ENCODE measurements at places on chromosomes 5 and 9.

DNA sequence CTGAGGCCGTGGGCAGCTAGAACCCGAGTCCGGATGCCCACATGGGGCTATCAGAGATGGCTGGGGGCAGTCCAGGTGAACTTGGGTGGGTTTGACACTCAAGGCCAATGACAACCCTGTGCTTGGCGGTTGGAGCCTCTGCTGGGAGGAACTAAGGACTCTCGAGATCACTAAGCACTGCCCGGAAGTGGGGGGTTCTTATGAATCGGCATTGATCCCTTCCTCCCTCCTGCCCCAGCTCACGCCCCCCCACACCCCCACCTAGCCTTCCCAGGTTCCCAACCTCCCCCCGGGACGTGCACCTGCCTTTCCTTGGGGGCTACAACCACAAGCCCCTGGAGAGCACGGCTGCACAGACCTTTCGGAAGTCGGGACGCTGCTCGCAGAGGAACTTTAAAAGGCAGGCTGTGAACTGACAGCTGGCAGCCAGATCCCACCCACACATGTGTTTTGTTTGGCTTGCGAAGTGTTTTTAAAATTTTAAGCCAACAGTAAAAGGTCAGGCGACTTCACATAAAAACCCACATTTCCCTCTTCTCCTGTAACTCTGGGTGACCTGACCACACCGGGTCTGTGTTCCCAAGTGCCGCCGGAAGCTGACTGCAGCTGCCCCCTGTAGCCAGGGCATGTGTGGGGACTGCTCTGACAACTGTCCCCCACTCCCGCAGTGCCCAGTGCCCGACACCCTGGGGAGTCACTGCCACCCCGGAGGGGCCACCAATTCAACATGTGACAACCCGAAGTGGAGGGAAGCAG, 5.1 kb upstream of the RALGDS start:
- no peak for DNase-seq

DNA sequence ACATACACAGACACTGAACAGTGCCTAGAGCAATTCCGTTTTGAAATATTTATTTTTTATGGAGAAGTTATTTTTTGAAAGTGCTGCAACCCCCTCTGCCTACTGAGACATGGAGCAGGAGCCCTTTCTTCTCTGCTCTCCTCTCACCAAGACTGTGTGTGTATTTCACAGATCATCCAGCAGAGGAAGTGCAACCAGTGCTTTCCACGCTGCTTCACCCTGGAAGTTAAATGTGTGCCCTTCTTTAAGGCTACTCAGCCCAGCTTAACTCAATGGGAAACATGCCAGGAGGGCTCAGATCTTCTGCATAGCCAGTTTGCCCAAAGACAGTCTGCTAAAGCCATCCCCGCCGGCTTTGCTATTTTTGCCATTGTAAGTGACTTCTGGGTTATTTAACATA, 606.3 kb downstream of the TLE1 start:
- no peak for DNase-seq

DNA sequence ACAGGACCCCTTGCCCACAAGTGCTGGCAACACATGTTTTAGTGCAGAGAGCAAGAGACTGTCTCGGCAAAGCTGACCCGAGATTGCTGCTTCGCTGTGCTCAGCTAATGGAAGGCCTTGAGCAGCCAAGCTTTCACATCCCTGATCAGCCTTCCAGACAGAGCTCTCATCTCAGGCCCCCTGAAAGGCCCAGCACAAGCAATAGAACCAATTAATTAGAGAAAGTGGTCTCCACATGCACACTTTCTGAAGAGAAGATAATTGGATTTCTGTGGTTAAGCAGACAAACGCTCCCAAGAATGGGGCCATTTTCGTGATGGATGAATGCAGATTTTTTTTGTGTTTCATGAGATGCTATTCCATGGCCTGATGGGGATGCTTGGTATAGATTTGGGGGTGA, 174.9 kb downstream of the NSG2 start:
- no peak for DNase-seq

- no peak for DNase-seq
Measured at GRCh38 chr5:122137702-122138101, 8.4 kb downstream of the ZNF474 start.

- no peak for DNase-seq
Measured at GRCh38 chr9:76374783-76375559, 19.3 kb downstream of the RFK start.

- DNase-seq, result no peak
Measured at GRCh38 chr9:124840300-124840833, 12.9 kb upstream of the WDR38 start.

GRCh38 chr5:79806741-79807140, 117.1 kb downstream of the CMYA5 start:
- DNase-seq, result no peak

All from activated T-cell treated with anti-CD3 and anti-CD28 coated beads, Interleukin-2, amount 50 U/mL, for 24 hours (primary cell).